ENCODE measurements at places on chromosomes 16 and 17.

DNA sequence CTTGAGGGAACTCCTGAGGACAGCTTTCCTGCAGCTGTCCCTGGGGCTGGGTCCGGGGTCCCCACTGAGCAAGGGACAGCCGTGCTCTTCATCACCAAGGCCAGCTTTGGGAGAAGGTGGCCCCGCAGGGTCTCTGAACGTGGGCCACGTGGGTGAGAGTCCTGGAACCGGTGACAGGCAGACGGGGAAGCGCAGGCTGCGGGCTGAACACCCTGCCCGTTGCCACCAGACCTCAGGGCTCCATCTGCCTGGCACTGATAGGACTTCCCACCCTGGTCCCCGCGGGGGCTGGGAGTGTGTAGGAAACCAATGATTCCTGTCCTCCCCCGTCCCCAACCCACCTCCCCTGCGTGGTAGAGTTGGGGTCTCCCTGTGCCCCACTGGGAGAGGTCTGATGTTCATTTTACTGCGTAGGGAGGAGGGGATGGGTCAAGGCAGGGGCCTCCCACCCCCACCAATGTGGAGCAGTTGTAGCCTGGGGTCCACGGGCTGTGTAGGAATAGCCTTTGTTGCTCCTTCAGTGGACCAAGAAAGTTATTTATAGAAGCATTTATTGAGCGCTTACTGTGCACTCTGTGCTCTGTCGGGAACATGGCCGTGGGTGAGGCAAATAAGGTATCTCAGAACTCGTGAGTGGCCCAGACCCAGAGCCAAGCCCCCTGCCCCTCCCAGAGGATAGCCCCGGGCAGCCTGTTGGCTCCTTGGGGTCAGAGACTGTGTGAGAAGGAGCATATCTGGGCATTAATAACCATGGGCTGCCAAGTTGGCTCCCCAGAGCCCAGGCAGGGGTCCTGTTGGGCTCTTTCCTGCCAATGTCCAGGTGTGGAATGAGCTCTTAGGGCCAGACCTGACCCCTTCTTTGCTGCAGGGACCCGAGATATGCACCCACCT lies 1.3 kb downstream of the ADGRG1 start:
- DNase-seq = no peak

DNA sequence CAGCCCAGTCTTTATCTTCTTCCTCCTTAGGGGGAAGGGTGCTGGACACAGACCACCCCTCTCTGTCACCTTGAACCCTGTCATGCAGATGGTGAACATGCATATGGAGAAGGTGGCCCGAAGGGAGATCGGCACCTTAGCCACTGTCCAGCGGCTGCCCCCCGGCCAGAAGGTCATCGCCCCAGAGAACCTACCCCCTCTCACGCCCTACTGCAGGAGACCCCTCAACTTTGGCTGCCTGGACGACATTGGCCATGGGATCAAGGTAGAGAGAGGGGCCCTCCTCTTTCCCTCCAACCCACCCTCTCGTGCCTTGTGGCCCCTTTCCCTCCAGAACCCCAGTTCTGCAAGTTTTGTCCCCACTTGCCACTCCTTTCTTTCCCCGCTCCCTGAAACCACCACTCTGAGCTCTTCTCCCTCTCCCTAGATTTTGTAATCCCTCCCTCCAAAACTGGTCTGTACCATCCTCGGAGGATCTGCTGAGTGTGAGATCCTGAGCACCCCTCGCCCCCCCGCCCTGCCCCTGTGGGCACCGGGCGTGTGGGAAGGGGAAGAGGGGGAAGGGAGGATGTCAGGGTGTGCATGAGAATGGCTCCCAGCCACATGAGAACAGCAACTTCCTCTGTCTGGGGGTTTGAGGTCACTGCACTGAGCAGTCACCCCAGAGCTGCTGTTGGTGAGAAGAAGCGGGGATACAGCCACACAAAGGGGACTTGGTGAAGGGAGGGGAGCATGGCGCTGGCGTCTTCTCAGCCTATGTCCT lies 7.3 kb downstream of the ABI3 start:
- DNase-seq = peak; percentile 80

DNA sequence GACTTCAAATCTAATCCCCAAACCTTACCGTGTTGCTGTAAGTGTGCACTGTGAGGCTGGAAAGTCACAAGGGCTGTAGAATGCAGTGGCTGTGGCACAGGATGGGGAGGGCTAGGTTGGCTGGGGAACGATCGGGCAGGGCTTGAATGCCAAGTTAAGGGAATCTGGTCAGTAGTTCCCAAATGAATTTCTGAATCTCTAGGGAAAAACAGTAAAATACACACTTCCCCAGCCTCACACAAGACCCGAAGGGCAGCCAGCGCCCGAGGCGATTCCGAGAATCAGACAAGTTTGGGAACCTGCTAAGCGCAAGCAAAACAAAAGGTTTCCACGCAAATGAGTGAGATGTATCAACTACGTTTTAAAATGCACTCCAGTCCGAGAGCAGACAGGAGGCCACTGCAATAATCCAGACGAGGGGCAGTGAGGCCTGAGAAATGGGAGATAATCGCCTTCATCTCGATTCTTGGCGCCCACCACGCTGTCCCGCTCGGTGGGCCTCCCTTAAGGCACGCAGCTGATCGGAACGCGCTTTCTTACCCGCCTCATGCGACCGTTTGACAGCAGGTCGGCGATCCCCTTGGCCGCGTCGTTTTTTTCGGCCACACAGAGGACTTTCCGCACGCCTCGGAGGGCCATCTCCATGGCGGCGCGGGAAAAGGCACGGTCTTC lies 599 bp downstream of the TOP3A start:
- DNase-seq = peak; percentile 16

- no peak for DNase-seq
Measured at GRCh38 chr16:80837533-80838147, 33.2 kb upstream of the CDYL2 start.

DNA sequence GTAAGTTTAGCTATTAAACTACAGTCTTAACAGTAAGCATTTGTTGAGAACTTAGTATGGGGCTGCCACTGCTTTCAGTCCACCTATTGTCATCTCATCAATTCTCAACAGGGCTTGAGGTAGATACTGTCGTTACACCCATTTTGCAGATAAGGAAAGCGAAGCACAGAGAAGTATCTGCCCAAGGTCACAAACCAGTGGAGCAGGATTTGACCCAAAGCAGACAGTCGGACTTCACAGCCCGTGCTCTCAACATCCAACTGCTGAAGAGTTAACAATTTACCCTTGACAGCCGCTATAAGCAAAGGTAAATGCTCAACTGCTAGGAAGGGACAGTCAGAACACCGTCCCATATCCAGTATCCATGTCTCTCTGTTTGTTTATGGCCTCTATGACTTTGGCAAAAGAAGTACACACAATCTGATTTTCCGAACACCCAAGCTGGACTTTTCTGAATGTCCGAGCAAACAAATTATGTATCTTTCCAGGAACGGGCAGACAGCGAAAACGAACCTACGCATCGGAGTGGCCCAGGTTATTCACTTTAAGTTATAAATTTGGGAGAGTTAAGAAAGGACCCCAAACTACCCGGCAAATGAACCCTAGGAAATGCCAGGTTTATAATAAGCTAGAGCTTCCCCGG lies 1.2 kb downstream of the SIAH1 start:
- peak; percentile 21 for DNase-seq

Measured in activated CD4-positive, alpha-beta T cell treated with anti-CD3 and anti-CD28 coated beads, Interleukin-10, Interleukin-2, amounts not matched to agents 100 ng/mL and 50 ng/mL, durations not matched to agents 16 hours and 8 hours (primary cell).